Hepatocyte (in vitro differentiated cells): ENCODE measurements at places on chromosomes 1 and 21. TPM values are rescaled to one million over a fixed set of nuclear protein-coding genes. Genes with fewer than 3 reads are reported as not detected.

DNA sequence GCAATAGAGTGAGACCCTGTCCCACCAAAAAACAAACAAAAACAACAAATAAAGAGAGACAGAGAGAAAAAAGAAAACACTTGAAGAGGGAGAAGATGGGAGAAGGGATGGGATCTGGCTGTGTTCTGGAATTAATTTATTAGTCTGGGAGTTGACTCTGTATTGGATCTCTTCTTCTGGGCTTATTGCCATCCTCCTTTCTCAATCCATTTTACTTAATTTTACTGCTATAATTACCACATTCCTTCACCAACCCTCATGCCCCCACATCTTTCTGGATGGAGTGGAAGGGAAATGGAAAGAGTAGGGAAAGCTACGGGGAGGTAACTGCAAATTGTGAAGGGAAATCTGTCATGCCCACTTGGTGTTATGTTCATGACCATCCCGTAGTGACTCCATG, 42.9 kb downstream of the FMN2 start:
- no peak for DNase-seq

DNA sequence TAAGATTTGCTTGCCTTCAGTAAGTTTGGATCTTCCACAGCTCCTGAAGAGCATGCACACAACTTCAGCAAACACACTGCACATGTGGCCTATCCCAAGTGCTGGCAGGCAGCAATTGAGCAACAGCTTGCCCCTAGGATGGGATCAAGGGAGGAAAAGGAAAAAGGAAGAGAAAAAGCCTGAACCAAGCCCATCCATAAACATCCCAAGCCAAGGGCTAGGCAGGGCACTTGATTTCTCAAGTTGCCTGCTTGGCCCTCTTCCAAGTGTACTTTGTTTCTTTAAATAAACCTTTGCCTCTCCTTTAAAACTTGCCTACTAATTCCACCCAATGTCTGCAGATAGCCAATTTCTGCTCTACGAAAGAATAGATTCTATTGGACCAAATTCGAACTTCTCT, 49.0 kb upstream of the OLFM3 start:
- peak; percentile 46 for DNase-seq

DNA sequence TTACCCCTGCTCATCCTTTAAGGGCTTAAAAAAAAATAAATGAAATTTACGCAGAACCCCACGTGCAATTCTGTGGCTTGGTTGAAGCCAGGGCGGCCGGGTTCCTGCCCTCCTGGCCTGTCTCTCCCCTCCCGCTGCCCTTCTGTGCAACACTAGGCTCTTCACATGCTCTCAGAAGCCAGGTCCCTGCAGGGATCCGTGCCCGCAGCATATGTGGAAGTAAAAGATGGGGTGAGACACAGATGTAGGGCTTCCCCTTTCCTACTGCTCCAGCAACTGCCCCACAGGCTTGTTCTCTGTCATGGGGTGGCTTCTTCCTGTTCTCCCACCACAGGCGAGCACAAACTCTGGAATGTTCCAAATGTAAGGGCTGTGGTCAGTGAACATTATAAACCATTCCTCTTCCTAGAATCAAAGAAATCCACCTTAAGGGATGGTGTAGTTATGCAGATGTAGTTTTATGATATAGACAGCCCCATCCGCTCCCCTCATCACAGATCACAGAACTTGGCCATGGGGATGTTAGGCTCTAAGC, 535.4 kb downstream of the KIF26B start:
- DNase-seq: no peak

Gene ELAPOR1
- total RNA-seq: 2.5 and 3.0 TPM in 2 replicates

GRCh38 chr1:54318246-54318814, 87.9 kb downstream of the SSBP3 start:
- no peak for DNase-seq

Gene BSDC1
- total RNA-seq: 69.6 and 80.5 TPM in 2 replicates

DNA sequence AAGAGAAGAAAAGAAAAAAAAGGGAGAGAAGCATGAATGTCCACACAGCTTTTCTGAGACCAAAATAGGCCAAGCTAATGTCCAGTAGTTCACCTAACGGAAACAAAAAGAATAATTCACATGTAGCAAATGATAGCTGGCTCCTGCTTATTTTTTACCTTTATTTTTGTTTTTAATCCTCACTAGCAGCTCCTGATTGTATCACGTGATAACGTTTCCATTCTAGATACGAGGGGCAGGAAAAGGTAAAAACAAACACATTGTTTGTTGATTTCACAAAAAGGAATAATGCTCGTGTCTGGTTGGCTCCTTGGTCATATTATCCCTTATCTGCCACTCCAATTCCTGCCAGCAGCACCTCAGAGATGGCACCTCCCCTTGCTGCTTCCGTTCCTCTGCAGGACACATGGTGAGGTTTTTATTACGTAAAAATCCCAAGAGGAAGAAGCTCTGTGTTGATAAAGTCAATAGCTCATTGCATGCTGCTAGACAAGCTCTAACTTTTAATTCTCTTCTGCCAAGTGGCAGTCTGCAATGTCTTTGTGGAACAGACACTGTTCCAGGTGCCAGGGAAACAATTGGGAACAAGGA, 201.7 kb downstream of the CRB1 start:
- no peak for DNase-seq

DNA sequence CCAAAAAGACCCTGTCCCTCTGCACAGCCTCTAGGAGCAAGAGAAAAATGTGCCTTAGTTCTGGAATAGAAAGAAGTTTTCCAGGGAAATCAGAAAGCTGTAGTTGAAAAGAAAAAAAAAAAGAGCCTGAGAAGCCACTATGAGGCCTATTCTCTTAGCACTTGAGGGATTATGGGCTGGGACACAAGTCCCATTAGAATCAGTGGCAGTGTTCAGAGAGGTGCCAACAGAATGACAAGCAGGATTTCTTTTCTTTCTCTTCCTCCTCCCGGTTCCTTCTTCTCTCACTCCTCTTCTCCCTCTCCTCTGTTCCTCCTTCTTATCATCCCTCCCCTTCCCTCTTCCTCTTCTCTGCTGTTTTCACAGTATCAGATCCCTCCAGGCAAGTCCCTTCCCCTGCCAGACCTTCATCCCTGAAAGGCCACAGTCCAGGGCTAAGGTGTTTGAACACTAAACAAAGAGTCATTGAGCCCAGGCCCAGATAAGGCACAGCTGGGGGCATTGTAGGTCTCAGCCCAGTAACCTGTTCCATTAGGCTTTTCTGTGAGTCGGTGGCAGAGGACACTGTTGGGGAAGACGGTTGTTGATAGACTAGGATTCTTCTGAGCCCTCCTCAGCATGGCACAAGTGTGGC, 64.7 kb upstream of the LPGAT1 start:
- no peak for DNase-seq

- DNase-seq: no peak
Observed at GRCh38 chr1:170175484-170175883, 29.7 kb downstream of the NTMT2 start.

Gene PCP4L1
- total RNA-seq: 1.4 and 2.6 TPM in 2 replicates

DNA sequence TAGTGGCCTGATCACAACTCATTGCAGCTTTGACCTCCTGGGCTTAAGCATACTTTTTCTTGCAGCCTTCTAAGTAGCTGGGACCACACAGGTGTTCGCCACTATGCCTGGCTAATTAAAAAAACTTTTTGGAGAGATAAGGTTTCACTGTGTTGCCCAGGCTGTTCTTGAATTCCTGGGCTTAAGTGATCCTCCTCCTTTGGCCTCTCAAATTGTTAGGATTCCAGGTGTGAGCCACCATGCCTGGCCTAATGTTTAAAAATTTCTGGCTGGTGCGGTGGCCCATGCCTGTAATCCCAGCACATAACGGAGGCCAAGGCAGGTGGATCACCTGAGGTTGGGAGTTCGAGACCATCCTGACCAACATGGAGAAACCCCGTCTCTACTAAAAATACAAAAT, 24.4 kb downstream of the YTHDF2 start:
- no peak for DNase-seq

DNA sequence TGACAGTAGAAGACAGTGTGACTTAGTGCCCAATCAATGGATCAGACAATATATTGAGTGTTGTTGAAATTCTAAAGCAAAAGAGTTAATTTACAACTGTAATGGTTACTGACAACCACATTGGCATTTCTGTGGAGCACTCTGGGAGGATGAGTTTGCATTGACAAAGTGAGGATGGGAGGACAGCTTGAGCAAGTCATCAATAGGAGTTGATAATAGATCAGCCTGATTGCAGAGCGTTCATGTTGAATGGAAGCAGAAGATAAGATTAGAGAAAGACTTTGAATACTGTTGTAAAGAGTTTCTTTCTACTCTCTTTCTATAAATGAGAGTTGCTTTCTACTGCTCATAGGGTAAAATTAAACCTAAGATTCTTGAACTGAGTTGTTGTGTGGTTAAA, 3.9 kb downstream of the EEIG2 start:
- no peak for DNase-seq

DNA sequence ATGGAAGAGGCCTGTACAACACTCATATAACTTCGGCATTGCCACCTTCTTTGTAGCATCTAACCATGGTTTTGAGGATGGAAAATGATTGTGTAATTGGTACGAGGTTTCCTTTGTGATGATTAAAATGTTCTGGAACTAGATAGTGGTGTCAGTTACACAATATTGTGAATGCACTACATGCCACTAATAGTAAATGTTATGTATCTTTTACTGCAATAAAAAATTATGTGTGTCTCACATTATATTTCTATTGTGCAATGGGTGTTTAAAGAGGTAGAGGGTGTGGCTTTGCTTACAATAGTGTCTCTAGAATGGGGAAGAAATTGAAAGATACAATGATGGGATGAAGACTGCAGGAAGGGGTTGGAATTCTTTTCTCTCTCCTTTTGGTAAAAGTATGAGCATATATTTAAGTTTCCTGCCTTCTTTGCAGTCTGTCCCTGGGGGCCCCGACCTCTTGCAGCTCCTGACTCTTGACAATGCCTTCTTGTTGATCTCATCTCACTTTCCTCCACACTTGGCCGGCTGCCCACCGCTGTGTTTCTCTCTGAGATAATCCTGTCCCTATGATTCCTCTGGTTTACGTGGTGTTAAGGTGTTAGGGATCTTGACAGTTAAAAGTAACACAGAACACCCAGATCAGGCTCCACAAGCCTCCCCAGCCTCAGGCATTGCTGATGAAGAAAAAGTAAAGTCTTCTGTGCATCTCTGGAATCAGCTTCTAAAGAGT, 39.3 kb downstream of the MTARC1 start:
- DNase-seq: no peak
